ENCODE measurements at places on chromosomes 7 and 10. TPM values are rescaled to one million over a fixed set of nuclear protein-coding genes. Genes with fewer than 3 reads are reported as not detected.
A peak's percentile ranks its signal among the peaks of the same experiment; 100 is the strongest.

The PLEKHS1 gene
- total RNA-seq: 0.12 TPM

The DUSP5 gene
- 142 TPM for total RNA-seq

DNA sequence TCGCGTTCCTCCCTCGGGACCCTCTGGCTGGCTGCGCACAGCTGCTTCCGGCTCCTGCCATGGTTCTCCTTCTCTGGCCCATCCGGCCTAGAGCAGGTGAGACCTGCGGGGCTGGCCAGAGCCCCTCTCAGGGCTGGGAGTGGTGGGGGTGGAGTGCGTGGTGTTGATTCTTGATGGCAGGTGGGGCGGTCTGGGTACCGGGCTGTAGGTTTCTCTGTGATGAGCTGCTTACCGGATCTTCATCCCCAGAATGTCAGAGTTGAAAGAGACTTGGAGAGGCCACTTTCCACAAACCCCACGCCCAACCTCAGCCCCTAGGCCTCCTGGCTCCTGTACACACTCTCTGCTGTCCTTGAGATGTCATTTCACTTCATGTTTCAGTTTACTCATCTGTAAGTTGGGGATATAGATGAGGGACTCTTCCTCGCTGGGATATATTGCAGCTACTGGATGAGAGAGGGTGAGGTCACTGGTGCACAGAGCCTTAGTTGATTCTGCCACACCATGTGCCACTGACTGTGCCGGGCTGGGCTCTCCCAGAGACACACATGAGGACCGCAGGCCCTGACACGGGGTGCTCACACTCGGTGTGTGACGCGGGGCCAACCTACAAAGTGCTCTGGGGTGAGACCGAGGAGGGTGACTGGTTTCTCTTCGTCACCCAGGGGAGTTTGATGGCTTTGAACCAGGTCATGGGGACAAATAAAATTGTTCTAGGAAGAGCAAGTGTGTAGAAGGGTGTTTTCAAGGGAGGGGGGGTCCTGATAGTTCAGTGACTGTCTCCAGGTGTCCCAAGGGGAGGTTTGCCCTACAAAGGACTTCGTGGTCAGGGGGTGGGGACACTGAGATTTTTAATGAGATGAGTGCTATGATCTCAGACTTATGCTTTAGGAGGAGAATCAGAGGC is 29.5 kb downstream of the ZNF775 start:
- no peak for DNase-seq

DNA sequence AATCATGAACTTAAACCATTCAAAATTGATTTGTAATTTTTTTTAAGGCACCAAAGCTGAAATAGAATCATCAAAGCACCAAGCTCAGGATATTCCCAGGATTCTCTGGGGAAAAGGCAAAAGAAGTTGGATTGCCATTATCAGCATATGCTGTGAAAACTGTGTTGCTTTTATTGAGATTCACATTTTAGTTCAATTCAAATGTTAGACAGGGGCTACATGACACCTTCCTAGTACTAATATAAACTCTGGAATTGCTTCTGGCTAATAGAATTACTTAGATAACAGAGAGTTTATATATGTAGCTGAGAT is 4.3 kb upstream of the NDST2 start:
- DNase-seq: no peak

GRCh38 chr7:151552352-151553028 is 32.8 kb upstream of the RHEB start:
- no peak for DNase-seq

The RADIL gene
- total RNA-seq: not detected

DNA sequence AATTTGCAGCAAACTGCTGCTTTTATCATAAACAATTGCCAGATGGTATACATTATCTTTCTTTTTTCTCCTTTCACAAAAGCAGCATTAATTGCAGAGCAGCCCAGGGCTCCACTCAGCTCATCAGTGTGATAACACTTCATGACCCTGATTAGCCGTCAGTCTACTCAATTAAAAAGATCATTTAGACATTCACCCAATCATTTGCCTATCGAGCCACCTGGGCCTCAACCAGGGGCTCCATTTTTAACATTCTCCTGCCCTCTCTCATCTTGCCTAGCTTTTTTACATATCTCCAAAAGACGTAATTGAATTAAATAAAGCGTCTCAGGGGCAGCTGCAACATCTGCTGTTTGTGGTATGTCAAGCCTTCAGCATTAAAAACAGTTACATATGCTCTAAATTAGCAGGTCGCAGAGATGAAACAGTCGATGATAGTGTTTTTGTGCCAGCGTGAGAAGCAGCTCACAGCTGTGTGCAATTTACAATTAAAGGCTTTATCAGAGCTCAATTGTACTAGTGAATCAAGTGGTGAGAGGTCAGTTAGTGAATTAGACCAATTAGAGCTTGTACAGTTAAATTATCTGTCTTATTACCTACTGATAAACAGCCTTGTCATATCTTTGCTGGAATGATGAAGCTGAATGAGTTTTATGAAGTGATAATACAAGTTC is 522.5 kb downstream of the ETV1 start:
- DNase-seq: no peak

DNA sequence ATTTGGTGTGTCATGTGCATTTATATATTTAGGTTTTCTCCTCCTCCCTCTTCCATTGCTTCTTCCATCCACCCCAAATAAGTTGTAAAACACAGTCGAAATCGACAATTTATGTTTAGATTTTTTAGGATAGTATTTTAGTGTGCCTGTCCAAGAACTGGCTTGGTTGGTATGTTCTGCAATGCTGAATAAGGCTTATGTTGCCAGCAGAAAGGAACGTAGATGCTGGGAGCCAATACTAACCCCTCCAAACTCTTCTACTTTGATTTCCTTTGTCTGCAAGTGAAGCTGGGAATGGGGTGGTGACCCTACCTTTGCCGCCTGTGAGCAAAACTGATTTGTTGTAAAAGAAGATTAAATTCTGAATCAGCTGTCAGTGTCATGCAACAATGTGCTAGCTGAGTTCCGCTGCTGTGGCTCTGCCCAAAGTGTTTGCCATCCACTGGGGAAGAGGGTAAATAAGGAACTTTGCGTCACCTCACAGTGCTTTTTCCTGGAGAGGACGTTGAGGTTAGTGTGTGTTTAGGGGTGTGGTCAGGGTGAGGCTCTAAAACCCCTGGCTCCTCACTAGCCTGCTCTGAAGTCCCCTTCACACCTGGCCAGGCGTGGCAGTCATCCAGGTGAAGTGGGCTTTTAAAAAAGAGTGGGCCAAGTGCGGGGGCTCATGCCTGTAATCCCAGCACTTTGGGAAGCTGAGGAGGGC is 44.4 kb downstream of the TACC2 start:
- no peak for DNase-seq

The CYP51A1 gene
- total RNA-seq: 29.0 TPM

The LIPJ gene
- total RNA-seq: not detected

DNA sequence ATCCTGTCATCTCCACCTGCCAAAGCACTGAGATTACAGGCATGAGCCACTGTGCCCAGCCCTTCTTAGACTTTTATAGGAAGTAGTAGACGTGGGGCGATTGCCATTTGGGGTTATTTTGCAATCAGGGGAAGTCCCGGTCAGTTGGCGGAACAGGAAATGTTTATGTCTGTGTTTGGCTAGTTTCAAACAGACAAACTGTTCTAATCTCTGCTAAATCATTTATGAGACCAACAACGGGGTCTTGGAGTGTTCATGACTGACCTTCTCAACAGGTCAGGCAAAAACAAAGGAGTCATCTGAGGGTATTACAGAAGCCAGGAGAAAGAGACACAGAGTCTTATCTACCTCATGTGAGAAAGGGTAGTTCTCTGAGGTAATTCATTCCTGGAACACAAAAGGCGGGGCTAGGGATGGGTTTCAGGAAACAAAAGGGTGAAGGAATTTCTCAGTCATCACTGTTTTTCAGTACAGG is 6.6 kb upstream of the TPK1 start:
- DNase-seq: no peak

The FBXL13 gene
- not detected for total RNA-seq

DNA sequence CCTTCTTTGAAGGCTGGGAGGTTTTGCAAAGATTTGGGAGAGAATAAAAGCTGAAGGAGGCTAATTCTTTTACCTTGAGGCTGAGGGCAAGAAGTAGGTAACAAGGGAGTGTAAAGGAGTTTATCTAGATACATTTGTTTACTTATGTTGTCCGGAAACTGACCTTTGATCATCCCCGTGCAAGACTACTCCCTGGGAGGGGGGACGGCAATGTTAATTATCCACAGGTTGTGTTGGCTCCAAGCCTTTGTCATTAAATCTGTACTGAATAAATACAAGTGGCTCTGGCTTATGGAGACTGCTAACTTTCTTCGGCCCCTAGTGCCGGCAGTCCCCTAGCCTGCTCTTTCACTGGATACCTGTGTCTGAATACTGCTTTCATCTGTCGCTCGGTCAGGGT is 1250.6 kb upstream of the LRRTM3 start:
- no peak for DNase-seq

- peak; percentile 82 for DNase-seq
Observed at GRCh38 chr10:110226543-110226925, 19.1 kb downstream of the MXI1 start.

GRCh38 chr7:121420976-121421375 is 24.9 kb upstream of the FAM3C start:
- DNase-seq: no peak

The NEURL1 gene
- 1.1 TPM for total RNA-seq

DNA sequence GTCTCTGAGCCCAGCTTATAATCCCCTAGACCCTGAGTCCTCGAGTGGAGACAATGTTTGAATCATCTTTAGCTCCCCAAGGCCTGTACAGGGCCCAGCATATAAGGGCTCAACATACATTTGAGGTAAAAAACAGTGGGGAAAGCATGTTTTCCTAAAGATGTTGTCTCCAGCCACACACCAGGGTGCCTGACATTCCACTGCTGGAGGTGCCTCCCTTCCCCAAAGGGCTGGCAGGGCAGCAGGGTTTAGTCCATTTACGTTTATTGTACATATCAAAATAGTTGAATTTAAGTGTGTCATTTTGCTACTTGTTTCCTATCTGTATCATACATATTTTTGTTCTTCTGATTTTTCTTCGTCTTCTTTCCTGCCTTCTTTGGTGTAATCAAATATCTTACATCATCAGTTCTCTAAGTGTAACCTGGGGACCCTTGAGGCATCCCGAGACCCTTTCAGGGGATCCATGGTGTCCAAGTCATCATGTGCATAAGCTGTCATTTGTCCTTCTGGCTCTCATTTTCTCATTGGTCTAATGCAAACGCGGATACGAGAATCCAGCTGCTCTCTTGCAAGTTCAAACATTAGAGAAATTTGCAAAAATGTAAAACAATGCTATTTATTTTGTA is 101.6 kb downstream of the PDGFA start:
- DNase-seq: no peak

- peak; percentile 76 for DNase-seq
Observed at GRCh38 chr7:4610768-4611467, 71.2 kb upstream of the FOXK1 start.

DNA sequence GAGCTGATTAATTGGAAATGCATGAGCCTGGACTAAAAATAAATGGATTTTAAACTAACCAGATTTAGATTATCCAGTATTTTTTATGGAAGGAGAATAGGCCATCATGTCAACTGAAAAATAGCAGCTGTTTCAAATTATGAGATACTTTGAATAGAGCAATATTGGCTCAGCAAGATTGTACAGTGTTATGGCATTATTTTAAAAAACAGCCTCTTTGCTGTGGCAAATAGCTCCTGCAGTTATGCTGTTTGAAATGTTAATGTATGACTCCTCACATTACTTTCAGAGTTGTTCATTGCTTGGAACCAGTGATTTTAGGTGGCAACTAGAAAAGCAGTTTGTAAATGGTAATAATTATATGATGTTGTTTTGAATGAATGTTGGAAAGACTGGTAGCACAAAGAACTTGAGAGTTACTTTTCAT is 244.5 kb downstream of the KIAA1217 start:
- no peak for DNase-seq

The WNT2 gene
- not detected for total RNA-seq

DNA sequence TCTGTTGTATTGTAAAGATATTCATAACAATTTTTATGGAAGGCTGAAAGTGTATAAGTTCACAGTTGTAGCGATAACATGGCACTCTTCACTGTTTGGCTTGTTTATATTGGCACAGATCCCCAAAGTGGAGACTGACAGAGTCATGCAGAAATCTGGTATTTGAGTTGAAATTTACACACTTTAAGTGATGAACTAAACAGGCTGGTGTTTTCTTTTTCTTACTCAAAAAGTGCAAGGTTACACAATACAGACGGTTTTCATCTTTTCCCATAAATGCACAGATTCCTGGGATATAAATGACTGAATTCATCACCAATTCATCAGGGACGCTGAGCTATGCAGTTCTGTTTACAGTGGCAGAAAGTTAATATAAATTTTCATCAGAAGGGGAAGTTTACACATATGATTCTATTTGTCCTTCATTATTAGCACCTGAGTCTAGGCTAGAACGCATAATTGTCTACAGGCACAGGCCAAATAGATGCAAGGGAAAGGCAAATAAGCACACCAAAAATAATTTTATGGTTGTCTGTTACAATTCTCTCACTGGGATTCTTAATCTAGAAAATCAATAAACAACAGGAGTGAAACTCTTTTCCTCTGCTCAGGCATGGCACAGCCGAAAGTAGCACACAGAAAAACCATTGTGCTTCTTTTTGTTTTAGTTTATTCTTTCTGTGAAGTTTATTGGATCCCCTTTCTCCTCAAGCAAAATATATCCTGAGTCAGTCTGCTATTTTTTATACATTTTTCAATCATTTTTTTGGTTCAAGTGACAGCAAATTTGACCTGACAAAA is 88.0 kb downstream of the FOXP2 start:
- DNase-seq: no peak

The ZP3 gene
- total RNA-seq: 2.2 TPM

GRCh38 chr7:44101966-44102845 is 1.9 kb upstream of the AEBP1 start:
- no peak for DNase-seq
